ENCODE measurements at places on chromosomes 1 and 21.

DNA sequence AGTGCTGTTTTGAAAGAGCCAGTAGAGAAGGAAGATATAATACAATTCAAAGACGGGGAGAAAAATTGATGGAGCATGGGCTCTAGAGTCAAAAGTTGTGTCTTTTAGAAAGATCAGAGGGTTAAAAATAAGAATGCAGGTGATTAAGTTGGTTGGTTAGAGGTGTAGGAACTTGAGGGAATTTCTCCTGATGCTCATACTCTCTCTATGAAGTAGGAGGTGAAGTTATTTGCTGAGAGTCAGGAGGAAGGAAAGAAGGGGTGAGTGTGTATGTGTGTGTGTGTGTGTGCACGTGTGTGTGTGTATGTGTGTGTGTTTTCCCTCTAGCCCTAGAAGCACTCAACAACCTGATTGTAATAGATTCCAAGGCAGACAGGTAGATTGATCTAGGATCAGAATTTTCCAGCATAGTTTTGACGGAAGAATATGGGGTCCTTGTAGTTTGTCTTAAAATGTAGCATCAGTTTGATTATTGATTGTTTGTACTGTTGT, 88.3 kb upstream of the MACF1 start:
- DNase-seq: no peak

- no peak for DNase-seq
Measured at GRCh38 chr1:182291584-182292192, 99.9 kb downstream of the GLUL start.

DNA sequence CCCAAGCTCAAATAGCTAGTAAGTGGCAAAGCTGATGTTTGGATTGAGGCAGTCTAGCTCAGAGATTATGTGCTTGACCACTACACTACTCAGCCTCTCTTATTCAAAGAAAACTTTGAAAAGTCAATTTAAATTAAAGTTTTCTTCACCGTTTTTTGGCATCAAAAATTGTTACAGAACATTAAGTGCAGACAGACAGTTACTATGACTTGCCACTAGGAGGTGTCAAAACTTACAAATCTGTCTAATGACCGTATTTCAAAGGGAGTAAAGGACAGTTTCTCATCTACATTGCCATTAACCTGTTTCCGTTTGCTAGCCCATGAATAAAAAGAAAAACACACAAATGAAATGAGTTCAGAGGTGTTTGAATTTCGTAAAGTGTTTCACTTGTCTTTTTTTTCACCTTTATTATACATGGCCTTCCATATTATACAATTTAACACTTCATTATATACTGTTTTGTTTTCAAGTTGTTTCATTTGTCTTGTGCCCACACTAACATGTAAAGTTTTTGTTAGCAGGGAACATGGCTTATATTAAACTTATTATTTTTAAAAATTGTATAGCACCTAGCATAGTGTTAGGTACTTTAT, 57.4 kb upstream of the MTF2 start:
- peak; percentile 29 for DNase-seq

DNA sequence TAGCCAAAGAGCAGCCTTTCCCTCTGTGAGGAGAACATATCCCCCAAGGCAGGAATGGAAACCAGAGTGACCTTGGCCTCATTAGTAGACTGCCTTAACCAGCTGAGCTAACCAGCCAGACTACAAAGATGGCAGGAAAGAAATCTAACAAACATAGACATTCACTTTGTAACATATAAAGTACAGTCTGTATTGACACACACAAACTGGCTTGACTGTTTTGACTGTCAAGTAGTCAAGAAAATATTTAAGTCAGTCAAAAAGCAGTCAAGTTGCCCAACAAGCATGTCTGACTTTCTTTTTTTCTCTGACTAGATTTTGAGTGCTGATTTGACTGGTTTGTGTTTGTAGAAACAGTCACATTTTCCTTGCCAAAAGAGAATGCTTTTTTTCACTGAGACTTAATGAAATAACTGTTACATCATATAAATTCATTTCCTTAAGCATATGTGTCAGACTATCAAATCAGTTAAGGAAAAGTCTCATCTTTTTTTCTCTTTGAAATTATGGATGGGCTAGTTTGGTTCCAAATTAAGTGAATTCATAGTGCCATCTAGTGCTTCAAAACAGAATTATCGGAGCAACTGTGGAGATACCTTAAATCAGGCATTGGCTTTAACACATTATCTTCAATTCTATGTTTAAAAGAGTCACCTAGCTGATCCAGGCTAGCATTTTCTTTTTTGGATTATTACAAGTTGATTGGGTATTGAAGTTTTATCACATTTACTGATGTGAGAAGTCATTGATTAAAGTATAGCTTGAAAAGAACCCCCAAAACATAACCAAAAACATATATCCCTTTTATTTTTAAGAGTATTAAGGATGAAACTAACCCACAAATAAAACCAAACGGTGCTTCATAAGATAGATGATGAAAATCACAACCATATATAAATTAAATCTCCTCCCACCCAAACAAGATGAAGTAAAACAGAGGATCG, 75.0 kb downstream of the ATP6V1G3 start:
- DNase-seq: peak; percentile 58

GRCh38 chr1:60541831-60542532, 468.4 kb upstream of the C1orf87 start:
- DNase-seq: no peak

DNA sequence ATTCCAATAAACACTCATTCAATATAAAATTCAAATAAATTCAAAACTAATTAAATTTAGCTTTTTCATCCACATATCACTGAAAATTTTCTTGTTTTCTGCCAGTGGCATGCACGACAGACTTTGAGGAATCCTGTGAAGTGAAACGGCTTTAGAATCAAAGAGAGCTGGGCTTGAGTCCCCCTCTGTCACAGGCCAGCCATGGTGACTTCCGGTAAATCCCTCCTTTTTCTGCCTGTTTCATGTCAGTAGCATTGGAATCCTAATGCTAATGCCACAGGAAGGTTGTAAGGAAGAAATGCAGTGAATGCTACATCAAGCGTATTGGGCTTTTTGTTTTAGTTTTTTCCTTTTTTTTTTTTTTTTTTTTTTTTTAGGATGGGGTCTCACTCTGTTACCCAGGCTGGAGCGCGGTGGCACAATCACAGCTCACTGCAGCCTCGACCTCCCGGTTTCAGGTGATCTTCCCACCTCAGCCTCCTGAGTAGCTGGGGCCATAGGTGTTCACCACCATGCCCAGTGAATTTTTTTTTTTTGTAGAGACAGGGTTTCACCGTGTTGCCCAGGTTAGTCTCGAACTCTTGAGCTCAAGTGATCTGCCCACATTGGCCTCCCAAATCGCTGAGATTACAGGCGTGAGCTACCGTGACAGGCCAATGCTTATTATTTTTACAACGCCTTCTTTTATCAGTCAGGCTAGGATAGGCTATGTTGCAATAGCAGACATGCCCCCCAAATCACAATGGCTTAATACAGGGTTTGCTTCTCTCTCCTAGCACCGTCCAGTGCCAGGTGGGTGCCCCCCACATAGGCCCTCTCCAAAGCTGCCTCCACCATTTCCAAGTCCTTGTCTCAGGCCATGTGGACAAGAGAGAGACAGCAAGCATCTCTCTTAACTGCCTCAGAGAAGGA, 3.6 kb upstream of the MATN1 start:
- no peak for DNase-seq

DNA sequence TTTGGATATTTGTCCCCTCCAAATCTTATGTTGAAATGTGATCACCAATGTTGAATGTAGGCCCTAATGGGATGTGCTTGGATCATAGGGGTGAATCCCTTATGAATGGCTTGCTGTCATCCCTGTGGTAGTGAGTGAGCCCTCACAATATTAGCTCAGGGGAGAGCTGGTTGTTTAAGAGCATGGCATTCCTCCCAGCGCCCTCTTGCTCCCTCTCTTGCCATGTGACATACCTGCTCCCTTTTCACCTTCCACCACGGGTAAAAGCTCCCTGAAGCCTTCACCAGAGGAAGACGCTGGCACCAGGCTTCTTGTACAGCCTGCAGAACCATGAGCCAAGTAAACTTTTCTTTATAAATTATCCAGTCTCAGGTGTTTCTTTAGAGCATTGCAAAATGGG, 305.6 kb downstream of the KCTD3 start:
- DNase-seq: no peak

GRCh38 chr1:245153081-245153551, 1.7 kb upstream of the KIF26B start:
- peak; percentile 81 for DNase-seq

All from NCI-H1436 (cell line).